ENCODE measurements at places on chromosomes 2 and 18.

DNA sequence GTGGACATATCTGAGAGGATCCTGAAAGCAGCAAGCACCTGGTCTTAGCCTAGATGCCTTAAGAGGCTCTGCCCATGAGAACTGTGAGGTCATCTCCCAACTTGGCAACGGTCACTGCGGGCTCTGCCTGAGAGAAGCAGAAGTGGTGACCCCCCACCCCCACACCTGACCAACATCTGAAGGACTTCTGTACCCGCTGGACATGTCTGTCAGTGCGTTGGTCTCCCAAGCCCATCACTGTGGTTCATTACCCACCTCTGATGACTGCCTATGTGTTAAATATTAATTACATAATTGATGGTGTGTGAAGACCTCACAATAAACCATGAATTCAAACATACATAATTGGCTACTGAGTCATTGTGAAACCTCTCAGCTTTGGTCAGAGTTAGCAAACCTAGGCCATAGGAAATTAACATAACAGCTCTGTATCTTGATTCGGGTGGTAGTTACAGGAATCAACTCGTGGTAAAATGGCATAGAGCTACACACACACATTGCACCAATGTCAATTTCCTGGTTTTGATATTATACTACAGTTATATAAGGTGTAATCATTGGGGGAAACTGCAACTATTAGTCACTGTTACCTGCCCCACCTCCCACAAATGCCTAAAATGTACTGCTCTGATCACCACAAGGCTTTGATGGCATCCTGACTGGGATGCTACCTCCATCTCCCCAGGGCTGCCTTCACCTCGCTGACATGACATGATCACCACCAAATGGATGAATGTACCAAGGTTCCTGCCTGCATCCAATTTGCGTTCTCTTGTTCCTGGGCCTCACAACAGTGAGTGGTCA, 4.3 kb upstream of the GALNT1 start:
- peak; percentile 15 for DNase-seq

DNA sequence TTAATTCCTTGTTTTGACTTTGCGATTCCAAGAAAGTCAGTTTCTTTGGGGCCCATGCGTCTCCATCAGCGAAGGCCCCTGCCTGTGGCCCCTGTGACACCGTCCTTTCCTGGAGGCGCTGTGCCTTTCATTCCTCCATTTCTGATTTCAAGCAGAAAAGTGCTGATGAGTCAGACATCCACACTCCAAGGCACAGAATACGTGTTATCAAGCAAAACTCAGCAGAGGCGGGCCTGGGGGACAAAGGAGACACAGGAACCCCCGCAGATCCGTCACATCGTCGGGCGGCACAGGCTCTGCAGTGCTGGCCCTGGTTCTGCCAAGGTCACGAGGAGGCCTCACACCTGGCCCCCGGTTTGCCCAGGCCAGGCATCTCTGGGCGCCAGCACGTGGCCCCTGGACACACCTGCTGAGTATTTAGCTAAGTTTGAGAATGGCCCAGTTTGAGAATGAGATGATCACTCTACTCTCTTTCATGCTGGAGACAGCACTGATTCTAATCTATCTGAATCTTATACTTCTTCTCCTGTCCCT, 7.2 kb upstream of the SALL3 start:
- no peak for DNase-seq

DNA sequence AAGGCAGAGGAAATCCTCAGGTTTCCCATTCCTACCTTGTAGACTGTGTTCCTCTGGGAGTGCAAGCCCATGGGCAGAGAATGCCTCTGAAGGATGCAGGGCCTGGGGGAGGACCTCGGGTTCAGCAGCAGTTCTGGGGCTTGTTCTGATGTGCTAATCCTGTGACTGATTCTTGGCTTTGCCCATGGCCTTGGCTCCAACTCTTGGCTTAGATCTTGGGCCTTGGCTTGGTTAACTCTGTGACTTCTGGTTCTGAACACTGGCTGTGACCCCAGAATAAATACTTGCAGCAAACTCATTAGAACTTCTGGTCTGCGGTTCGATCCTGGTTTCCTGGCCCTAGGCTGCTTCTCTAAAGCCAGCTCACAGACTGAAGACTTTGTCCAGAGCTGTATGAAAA, 366.9 kb upstream of the ZEB2 start:
- peak; percentile 65 for DNase-seq

- peak; percentile 13 for DNase-seq
These were observed 59.4 kb downstream of the ZNF236 start for GRCh38 chr18:76881744-76882143.
